ENCODE measurements at places on chromosomes 4 and X.

DNA sequence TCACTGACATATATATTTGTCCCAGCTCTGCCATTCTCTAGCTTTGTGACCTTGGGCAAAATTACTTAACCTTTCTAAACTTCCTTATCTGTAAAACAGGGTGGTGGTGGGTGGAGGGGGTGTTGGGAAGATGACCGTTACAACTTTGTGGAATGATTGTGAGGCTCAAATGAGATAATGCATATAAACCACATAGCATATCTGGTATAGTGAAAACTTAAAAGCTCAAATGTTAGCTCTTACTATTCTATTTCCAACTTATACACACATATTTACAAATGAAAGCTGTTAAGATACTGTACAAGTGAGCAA lies 52.9 kb upstream of the HPRT1 start:
- no peak for ATAC-seq
- no peaks in the 10 kb centered on the region for H3K4me1 ChIP-seq
- H3K27ac ChIP-seq, result no peak overlapping the region
- H3K4me3 ChIP-seq, result no peak overlapping the region

DNA sequence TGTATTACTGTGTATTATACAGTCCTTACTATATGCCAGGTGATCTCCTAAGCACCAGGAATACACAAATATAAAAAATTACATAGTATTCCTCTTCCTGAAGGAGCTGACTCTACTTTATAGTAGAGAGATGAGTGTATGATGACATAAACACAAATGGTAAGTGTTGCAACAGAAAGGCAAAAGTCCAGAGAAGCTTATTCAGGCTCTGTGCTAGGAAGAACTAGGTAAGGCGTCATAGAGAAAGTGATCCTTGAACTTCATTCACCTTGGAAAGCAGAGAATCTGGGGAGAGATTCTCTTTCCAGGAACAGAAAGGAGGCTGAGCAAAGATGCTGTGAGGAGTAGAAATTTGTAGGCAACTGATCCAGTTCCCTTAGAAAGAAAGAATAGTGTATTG lies 115.0 kb upstream of the KCNIP4 start:
- H3K4me1 ChIP-seq, result no peaks in the 10 kb centered on the region
- ATAC-seq, result no peak
- no peaks in the 10 kb centered on the region for H3K36me3 ChIP-seq
- no peak overlapping the region for H3K4me3 ChIP-seq

- H3K4me3 ChIP-seq, result no peak overlapping the region
- H3K27ac ChIP-seq, result no peak overlapping the region
- H3K27me3 ChIP-seq, result no peaks in the 10 kb centered on the region
- peaks cover 4% of the 10 kb centered on the region for H3K4me1 ChIP-seq
- peaks cover 9% of the 10 kb centered on the region for H3K36me3 ChIP-seq
Observed at GRCh38 chr4:2263926-2264321, 2.0 kb upstream of the MXD4 start.

DNA sequence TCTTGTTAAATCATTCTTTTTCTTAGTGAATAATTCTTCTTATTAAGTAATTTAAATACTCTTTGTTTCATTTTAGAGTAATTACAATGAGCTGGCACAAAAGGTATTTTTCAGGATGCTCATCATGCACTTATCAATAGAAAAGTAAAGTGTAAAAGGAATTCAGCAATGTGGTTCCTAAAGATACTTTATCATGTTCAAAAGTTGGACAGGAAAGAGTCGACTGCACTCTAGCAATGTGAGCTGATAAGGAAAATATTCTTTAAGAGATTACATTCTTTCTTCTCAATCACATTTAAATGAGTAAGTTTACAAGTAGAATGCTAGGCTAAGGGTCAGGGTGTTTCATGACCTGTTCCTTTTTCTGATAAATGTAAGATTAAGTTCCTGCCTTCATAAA lies 609.5 kb upstream of the FAM241A start:
- no peaks in the 10 kb centered on the region for H3K36me3 ChIP-seq
- no peak overlapping the region for H3K4me3 ChIP-seq
- no peaks in the 10 kb centered on the region for H3K4me1 ChIP-seq
- H3K27me3 ChIP-seq, result no peaks in the 10 kb centered on the region
- no peak overlapping the region for H3K27ac ChIP-seq

- no peak overlapping the region for H3K27ac ChIP-seq
- ATAC-seq, result no peak
- no peaks in the 10 kb centered on the region for H3K36me3 ChIP-seq
Observed at GRCh38 chrX:9184211-9184610, 150.3 kb upstream of the FAM9B start.

- H3K27me3 ChIP-seq, result peaks cover 13% of the 10 kb centered on the region
- ATAC-seq, result no peak
- H3K36me3 ChIP-seq, result no peaks in the 10 kb centered on the region
- H3K4me3 ChIP-seq, result no peak overlapping the region
- no peak overlapping the region for H3K27ac ChIP-seq
Observed at GRCh38 chrX:139200346-139200745, 330.2 kb upstream of the F9 start.

Measured in gastroesophageal sphincter (tissue), 4 donors.